Stimulated activated CD8-positive, alpha-beta memory T cell treated with anti-CD3 and anti-CD28 coated beads, Interleukin-4, amount 100 ng/mL, for 1 hour (primary cell): ENCODE measurements at places on chromosomes 16 and 17.
A peak's percentile ranks its signal among the peaks of the same experiment; 100 is the strongest.

DNA sequence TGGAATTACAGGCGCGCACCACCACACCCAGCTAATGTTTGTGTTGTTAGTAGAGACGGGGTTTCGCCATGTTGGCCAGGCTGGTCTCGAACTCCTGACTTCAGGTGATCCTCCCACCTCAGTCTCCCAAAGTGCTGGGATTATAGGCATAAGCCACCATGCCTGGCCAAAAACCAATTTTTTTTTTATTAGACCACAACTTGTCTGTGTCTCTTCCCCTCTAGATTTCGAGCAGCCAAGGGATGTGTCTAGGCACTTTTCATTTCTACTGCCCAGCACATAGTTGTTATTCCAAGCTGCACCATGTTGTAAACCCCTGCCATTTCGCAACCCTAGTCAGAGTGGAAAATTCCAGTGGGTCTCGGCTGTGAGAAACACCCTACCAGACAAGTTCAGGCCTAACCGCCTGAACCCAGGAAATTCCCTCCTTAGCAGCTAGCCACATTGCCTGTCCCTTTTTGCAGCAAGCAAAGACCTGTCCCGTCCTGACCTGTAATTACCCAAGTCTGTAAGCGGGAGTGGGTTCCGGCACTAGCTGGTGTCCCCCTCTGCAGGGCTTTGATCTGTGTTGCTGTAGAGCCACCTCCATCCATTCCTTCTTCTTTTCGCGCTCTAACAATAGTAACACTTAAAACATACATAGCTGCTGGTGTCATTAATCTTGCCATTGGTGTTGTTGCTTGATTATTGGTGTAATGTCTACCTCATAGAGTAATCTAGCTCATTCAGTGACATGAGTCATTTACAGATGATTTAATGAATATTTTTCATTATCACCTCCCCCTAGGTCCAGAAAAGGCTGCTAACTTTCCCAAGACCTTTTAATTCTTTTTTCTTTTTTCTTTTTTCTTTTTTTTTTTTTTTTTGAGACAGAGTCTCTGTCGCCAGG lies 77.3 kb upstream of the ATF7IP2 start:
- no peak for DNase-seq

DNA sequence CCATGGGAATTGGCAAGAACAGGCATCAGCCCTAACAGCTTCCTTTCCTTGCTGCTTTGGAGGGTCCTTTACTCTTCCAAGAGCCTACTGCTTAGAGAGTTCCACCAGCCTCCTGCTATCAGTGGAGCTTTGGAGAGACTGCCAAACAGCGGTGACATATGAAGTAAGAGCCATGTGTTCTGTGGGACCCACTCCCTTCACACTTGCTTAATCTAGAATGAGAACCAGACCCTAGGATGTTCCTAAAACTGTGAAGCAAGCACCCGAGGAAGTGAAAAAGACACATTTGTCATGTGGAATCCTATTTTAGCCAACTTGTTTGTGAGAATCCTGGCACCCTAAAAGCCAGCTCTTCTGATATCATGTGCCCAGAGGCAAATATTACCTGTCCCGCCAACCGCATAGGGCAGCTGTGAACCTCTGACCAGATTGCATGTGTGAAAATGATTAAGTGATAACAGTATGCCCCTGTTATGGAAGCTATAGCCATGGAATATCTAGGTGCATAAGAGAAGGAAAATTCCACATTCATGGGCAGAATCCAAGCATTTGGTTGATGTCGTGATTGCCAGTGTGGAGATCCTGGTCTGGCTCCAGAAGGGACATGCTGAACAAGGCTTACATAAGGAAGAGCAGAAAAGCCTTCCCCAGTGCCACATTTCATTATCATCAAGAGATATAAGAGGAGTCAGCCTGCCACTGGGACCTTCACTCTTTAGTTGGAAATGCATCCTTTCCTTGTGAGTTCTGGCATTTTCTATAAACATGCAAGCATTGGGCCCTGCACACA lies 18.7 kb downstream of the RCVRN start:
- no peak for DNase-seq

- DNase-seq = no peak
Observed at GRCh38 chr16:53024045-53024444, 28.7 kb downstream of the CHD9NB start.

- DNase-seq = peak; percentile 29
Observed at GRCh38 chr17:15502369-15503112, 35.1 kb upstream of the CDRT4 start.

GRCh38 chr16:89924297-89924924 lies 1.3 kb downstream of the TUBB3 start:
- DNase-seq = no peak

- DNase-seq = no peak
Observed at GRCh38 chr16:85469929-85470590, 143.1 kb upstream of the GSE1 start.

GRCh38 chr16:84868328-84868727 lies 48.5 kb downstream of the CRISPLD2 start:
- no peak for DNase-seq

GRCh38 chr16:30567160-30567990 lies 4.1 kb downstream of the ZNF688 start:
- DNase-seq = no peak

DNA sequence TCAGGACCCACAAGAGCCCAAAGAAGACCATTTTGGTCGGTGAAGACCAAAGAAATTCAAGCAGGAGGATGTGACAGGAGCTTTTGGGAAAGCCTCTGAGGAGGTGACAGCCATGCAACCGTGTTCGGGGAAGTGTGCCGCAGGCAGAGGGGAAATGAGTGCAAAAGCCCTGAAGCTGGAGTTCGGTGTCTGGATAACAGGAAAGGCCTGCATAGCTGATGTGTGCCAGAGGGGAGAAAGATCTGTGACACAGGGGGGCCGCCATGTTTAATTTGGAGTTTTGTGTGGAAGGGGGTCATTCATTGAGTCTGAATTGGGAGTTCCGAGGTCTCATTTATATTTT lies 870 bp upstream of the ZC3H7A start:
- no peak for DNase-seq
